ENCODE measurements at places on chromosomes 5 and 9. TPM values are rescaled to one million over a fixed set of nuclear protein-coding genes. Genes with fewer than 3 reads are reported as not detected.

- no peaks in the 10 kb centered on the region for H3K4me1 ChIP-seq
- DNase-seq: no peak
- no peaks in the 10 kb centered on the region for H3K36me3 ChIP-seq
- no peak overlapping the region for H3K4me3 ChIP-seq
- no peaks in the 10 kb centered on the region for H3K27me3 ChIP-seq
Measured at GRCh38 chr5:154046486-154046885, 7.7 kb downstream of the MFAP3 start.

DNA sequence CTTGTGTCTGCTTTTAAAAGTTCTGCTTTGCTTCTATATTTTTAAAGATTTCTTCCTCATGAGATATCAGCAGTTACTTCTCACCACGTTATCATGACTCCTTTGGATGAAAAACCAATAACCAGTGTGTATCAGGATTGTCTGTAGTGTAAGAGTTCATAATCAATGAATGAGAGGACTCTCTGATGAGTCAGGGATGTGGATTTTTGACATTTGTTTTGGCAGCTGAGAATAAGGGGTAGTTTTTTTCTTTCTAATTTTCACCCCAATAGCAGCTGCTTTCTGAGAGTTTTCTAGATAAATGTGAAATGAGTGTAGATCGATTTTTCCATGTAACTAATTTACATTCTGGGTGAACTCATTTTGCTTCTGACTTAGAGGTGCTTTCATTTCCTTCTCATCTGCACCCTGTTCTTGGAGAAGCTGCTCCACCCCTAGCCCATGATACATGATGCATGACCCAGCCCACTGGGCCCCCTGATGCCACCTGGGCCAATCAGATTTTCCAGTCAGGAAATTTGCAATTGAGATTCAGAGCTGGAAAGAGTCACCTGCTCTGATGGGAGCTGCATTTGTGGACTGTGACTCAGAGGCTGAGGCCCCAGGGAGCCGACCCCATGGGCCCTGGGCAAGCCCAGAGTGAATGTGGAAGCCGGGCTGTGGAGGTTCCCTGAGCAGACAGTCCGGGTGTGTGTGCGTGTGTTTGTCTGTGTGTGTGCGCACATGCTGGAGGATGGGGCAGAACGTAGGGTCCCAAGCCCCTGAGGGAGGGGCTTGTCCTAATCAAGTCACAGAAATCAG lies 159.3 kb downstream of the RGS3 start:
- H3K4me1 ChIP-seq: peaks cover 21% of the 10 kb centered on the region
- H3K27ac ChIP-seq: no peak overlapping the region
- no peak overlapping the region for H3K4me3 ChIP-seq

DNA sequence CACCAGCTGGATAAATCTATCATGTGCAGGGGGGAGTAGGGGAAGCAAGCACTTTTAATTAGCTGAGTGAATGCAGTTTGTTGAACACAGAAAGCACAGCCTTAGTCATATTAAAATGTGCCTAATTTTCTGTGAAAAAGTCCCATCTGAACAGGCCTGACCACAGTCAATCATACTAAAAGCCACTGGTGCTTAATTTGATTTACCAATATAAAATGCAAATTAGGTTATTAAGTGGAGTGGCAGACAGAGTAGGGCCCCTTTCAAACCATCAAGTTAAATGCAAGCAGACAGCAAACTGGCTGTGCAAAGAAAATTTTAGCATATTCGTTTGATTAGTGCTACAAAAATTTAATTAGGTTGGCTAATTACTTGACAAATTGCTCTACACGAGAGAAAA lies 176.1 kb downstream of the ISL1 start:
- H3K27me3 ChIP-seq: no peaks in the 10 kb centered on the region
- no peaks in the 10 kb centered on the region for H3K4me1 ChIP-seq
- H3K4me3 ChIP-seq: no peak overlapping the region
- DNase-seq: no peak
- no peak overlapping the region for H3K27ac ChIP-seq
- no peaks in the 10 kb centered on the region for H3K36me3 ChIP-seq

DNA sequence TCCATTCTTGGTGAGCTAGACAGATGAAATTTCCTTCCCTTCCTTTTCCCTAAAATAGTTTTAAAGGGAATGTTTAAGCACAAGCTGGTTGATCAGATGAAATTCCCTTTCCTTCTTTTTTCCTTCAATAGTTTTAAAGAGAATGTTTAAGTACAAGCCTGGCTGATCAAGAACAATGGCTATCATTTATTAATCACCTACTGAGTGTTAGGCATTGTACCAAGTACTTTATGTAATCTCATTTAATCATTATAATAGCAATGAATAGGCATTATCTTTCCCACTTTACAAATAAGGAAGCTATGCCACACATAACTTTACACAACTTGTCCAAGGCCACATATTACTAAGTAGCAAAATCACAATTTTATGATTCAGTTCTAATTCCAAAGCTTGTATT lies 152.0 kb upstream of the ACOT12 start:
- H3K4me1 ChIP-seq: no peaks in the 10 kb centered on the region
- no peak overlapping the region for H3K4me3 ChIP-seq
- DNase-seq: no peak

The ASPN gene
- total RNA-seq: 9.8 TPM

The ZNF300 gene
- total RNA-seq: 0.60 TPM

DNA sequence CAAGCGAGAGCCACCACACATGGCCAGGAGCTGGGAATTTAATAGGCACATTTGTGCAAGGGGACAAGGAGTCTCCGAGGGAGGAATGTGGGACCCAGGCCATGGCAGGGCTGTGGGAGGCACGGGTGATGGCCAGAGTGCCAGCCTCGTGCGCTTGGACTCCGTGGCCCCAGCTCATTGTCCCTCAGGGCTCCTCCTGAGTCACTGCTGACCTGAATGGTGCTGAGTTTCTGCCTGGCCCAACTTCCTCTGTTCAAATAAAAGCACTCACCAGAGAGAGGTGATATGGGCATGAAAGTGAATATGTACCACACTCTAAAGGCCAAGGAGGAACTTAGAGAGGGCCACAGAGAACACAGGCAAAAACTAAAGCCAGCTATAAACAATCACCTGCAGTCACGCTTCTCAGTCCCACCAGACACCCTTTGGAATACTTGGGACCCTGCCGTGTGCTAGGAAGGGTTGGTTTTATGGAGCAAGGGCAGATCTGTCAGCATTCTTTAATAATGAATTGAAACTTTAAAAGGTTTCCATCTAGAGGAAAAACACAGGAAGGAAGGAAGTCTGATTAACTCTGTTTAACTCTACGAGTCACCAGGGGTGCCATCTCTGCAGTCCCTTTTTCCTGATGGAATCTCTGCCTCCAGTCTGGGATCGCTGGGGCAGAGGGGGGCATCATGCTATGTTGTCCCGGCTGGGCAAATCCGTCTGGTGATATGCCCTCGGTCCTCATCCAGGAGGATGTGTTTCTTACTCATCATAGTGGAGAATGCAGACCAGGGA lies 25.1 kb upstream of the UBE2QL1 start:
- DNase-seq: no peak
- H3K27ac ChIP-seq: no peak overlapping the region
- no peaks in the 10 kb centered on the region for H3K36me3 ChIP-seq
- no peaks in the 10 kb centered on the region for H3K4me1 ChIP-seq
- no peak overlapping the region for H3K4me3 ChIP-seq

DNA sequence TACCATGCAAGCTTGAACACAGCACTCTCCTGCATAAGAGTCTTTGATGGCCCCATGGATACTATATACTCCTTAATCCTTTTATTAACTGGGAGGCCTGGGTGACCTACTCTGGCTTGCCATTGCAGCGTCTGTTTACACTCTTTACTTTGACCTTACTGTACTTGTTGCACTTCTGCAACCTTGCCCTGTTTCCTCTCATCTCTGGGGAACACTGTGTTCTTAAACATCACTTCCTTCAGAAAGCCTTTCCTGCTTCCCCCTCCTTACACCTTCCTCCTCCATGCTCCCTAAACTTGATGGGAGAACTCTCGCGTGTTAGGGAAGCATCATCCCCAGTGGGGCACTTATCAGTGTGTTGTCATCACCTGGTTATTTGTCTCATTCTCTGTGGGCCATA lies 222.3 kb downstream of the NR3C1 start:
- H3K4me1 ChIP-seq: peaks cover 6% of the 10 kb centered on the region
- no peaks in the 10 kb centered on the region for H3K27me3 ChIP-seq
- H3K36me3 ChIP-seq: no peaks in the 10 kb centered on the region
- no peak overlapping the region for H3K4me3 ChIP-seq

DNA sequence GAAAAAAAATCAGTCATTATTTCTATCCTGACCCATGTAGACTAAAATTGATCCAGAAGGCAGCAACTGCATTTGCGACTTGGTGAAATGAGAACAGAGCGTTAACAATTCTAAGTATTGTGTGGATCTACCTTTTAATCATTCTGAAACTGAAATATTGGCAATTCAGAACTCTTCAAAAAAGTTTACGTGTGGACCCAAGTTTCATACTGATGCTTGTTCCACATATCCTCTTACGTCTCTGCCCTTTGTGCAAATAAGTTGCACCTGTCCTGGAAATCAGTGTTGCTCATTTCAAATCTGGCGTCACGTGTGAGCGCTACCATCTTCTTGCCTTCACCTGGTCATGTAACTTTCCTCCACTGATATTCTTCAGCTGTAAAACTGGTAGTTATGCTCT lies 74.7 kb downstream of the NTRK2 start:
- H3K4me1 ChIP-seq: no peaks in the 10 kb centered on the region
- no peak overlapping the region for H3K4me3 ChIP-seq

GRCh38 chr5:72121052-72121779 lies 13.9 kb downstream of the MAP1B start:
- no peak overlapping the region for H3K4me3 ChIP-seq
- H3K4me1 ChIP-seq: no peaks in the 10 kb centered on the region
- H3K36me3 ChIP-seq: peaks cover 5% of the 10 kb centered on the region
- no peak overlapping the region for H3K27ac ChIP-seq
- H3K27me3 ChIP-seq: no peaks in the 10 kb centered on the region
- no peak for DNase-seq

- H3K4me1 ChIP-seq: no peaks in the 10 kb centered on the region
- no peaks in the 10 kb centered on the region for H3K27me3 ChIP-seq
- H3K27ac ChIP-seq: no peak overlapping the region
- DNase-seq: no peak
- no peak overlapping the region for H3K4me3 ChIP-seq
Measured at GRCh38 chr5:143219696-143220095, 183.8 kb downstream of the NR3C1 start.

- H3K27ac ChIP-seq: no peak overlapping the region
- H3K36me3 ChIP-seq: no peaks in the 10 kb centered on the region
- no peak for DNase-seq
Measured at GRCh38 chr5:112555691-112556090, 136.6 kb upstream of the EPB41L4A start.

- H3K36me3 ChIP-seq: no peaks in the 10 kb centered on the region
- H3K4me1 ChIP-seq: no peaks in the 10 kb centered on the region
- no peak for DNase-seq
- H3K27me3 ChIP-seq: no peaks in the 10 kb centered on the region
- H3K4me3 ChIP-seq: no peak overlapping the region
- no peak overlapping the region for H3K27ac ChIP-seq
Measured at GRCh38 chr9:133647765-133648469, 11.8 kb downstream of the DBH start.

The CDC25C gene
- 5.2 TPM for total RNA-seq

- H3K27me3 ChIP-seq: no peaks in the 10 kb centered on the region
- no peaks in the 10 kb centered on the region for H3K4me1 ChIP-seq
- no peak overlapping the region for H3K4me3 ChIP-seq
- H3K27ac ChIP-seq: no peak overlapping the region
Measured at GRCh38 chr9:99307851-99308250, 85.8 kb downstream of the SEC61B start.

DNA sequence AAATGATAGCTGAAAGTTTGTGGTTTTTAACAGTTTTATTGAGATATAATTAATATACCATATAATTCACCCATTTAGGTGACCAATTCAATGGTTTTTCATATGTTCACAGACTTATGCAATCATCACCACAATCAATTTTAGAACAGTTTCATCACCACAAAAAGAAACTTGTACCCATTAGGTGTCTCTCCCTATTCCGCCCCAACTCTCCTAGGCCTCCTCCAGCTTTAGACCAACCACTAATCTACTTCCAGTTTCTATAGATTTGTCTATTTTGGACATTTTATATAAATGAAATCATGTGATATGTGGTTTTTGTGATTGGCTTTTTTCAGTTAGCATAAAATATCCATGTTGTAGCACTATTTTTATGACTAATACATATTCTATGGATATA lies 38.6 kb downstream of the YTHDC2 start:
- peaks cover 3% of the 10 kb centered on the region for H3K4me1 ChIP-seq
- H3K36me3 ChIP-seq: peaks cover 31% of the 10 kb centered on the region

GRCh38 chr9:123129423-123129822 lies 96.0 kb downstream of the GPR21 start:
- DNase-seq: no peak
- no peaks in the 10 kb centered on the region for H3K36me3 ChIP-seq
- no peaks in the 10 kb centered on the region for H3K27me3 ChIP-seq
- H3K27ac ChIP-seq: no peak overlapping the region
- no peak overlapping the region for H3K4me3 ChIP-seq
- no peaks in the 10 kb centered on the region for H3K4me1 ChIP-seq

GRCh38 chr9:14788846-14789245 lies 66.3 kb upstream of the CER1 start:
- no peak for DNase-seq
- H3K27ac ChIP-seq: no peak overlapping the region
- no peaks in the 10 kb centered on the region for H3K27me3 ChIP-seq
- no peaks in the 10 kb centered on the region for H3K4me1 ChIP-seq

The GZMA gene
- not detected for total RNA-seq

The PPP2R2B gene
- total RNA-seq: 11.7 TPM

The TEK gene
- 19.0 TPM for total RNA-seq

DNA sequence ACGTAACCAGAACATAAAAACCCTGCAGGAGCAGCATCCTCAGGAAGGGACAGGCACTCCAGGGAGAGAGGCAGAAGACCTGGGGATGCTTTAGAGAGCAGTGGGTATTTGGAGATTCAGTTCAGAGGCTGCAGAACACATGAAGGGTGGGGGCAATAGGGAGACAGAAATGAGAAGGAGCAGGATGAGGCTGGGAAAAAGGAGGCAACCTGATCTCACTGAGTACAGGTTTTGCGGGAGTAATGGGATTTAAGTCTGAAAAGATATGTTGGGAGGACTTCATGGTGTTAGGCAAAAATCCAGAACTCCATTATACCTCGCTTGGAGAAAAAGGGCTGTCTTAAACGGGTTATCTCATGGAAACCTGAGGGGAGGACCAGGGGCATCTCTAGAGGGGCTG lies 41.3 kb upstream of the GARNL3 start:
- H3K36me3 ChIP-seq: no peaks in the 10 kb centered on the region
- H3K27me3 ChIP-seq: no peaks in the 10 kb centered on the region
- no peak overlapping the region for H3K27ac ChIP-seq
- no peak for DNase-seq
- no peaks in the 10 kb centered on the region for H3K4me1 ChIP-seq
- no peak overlapping the region for H3K4me3 ChIP-seq

The ENTPD2 gene
- not detected for total RNA-seq
